ENCODE measurements at places on chromosomes 6 and 20.

GRCh38 chr20:20075032-20075431 is 22.7 kb downstream of the CFAP61 start:
- DNase-seq = no peak

- DNase-seq = no peak
Measured at GRCh38 chr6:14861491-14861943, 384.4 kb upstream of the JARID2 start.

GRCh38 chr6:115610696-115611095 is 450.0 kb downstream of the FRK start:
- no peak for DNase-seq

DNA sequence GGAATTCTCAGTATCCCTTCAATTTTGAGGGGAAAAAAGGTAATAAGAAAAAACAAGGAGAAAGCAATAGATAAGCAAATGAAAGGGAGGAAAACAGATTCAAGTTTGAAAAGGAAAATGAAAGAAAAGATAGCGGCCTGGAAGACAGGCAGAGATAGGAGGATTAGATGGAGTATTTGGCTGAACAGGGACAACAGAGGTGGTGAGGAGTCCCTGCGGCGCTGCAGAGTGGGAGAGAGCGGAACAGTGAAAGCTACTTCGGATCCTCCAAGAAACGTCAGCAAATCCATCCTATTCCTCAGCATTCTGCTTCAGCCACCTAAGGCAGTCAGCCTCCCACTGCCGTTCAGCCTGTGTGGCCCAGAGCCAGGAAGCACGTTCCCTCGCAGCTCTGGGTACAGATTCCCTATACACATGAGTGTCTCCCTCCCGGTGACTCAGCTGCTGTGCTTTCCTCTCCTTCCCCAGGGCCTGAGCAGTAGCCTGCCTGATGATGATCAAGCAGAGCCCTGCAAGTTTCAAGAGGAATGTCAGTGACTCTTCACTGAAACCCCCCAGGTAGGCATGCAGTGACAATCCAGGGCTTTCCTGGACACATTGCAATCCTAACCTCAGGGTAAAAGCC is 43.4 kb upstream of the CDYL start:
- DNase-seq = peak; percentile 3

GRCh38 chr20:24959591-24960301 is 10.7 kb downstream of the CST7 start:
- DNase-seq = no peak

- DNase-seq = no peak
Measured at GRCh38 chr6:113172531-113172966, 684.6 kb upstream of the MARCKS start.

DNA sequence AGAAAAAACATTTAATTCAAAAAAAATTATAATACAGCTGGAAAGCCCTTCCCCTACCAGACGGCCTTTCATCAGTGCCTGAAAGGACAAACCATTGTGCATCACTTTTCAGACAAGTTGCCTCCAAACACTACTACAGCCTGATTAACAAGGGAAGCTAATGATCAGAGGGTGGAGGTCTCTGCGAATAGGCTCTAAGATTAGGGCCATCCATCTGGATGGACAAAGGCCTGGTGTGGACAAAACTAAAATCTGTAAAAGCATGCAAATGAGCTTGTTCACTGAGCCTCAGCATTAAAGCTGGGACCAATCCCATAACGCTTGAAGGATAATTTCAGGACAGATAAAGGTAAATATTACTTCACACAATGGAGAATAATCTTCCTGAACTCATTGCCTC is 228.7 kb upstream of the PLN start:
- no peak for DNase-seq

- DNase-seq = no peak
Measured at GRCh38 chr6:135030056-135030473, 24.6 kb downstream of the HBS1L start.

DNA sequence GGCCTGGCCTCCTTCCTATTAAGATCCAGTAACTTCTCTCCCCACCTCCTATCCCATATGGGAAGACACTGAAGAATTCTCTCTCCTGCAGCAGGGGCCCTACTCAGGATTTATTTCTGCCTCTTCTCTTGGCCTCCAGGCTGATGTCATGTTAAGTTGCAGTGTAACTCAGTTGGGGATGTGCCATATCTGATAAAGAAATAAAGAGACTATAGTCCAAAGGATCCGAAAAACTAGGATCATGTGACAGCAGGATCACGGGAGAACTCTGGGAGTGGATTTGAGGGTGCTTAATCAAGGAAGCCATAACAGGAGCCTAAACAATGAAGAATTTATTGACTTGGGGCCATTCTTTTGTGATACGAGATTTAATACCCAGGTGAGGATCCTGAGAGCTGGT is 38.5 kb upstream of the TGM6 start:
- no peak for DNase-seq

- DNase-seq = peak; percentile 99
Measured at GRCh38 chr6:52503851-52504781, 72.7 kb downstream of the TRAM2 start.

DNA sequence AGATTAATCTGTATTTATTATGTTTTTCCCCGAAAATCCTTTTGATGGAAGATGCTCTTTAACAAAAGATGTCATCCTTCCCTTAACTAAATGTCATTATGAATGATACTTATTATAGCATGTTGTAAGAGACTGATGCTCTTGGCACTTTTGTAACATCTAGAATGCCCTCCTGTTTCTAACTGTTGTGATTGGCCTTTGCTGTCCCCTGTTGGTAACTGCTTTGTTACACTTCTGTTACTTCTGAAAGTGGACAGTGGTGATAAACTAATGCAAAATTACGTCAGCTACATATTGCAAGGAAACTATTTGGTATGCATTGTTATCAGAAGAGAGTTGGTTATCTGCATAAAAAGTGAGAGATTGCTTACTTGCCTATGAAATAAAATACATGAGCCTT is 5.8 kb downstream of the TTK start:
- no peak for DNase-seq

DNA sequence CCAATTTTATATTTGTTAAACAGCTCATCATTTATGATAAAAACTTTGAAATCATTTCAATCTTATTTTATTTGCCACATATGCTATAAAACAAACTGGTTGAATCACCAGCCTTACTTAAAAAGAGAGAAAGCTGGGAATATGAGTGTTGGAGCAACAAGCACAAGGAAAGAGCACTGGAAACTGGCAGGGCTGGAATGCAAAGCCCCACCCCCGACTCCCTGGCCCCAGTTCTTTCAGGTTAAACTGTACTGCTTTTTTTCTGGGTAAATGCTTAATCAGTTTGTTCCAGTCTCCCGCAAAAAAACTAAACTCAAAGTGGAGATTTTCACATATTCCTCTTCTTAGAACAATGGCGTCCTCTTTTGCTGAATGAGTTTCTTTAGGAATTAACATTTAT is 433.8 kb upstream of the NOX3 start:
- DNase-seq = no peak

GRCh38 chr20:17832236-17832915 is 132.6 kb downstream of the BANF2 start:
- no peak for DNase-seq

DNA sequence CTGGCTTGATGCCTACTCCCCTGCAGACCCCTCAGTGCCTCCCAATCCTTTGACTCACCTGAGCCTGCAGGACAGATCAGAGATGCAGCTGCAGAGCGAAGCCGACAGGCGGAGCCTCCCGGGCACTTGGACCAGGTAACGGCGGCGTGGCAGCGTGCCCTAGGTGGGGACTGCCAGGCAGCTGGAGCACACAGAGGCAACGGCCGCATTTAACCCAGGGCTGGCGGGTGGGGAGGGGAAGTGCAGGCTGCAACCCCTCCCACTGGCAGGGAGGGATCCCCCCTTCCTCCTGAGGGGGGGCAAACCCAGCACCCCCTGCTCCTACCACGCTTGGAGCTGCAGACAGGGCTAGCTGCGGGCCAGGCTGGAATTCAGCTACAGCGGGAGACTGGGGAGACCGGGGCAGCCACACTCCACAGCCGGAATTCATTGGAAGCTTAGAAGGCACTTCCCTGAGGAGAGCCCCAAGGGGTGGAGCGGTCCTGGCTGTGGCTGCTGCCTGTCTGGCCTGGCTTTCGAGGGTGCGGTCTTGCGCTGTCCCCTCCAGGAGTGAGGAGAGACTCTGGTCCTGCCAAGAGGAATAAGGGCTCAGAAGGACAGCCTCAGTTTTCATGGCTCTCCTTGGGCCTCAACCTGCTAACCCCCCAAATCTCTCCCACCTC is at the start of gene MATN4:
Gene MATN4, minus strand, starts transcription at position 183 of the 662 bp plus-strand sequence. CDS start 2,717 bp downstream, outside the sequence.
- DNase-seq = peak; percentile 11

- no peak for DNase-seq
Measured at GRCh38 chr20:1568163-1568490, 10.6 kb upstream of the SIRPD start.

DNA sequence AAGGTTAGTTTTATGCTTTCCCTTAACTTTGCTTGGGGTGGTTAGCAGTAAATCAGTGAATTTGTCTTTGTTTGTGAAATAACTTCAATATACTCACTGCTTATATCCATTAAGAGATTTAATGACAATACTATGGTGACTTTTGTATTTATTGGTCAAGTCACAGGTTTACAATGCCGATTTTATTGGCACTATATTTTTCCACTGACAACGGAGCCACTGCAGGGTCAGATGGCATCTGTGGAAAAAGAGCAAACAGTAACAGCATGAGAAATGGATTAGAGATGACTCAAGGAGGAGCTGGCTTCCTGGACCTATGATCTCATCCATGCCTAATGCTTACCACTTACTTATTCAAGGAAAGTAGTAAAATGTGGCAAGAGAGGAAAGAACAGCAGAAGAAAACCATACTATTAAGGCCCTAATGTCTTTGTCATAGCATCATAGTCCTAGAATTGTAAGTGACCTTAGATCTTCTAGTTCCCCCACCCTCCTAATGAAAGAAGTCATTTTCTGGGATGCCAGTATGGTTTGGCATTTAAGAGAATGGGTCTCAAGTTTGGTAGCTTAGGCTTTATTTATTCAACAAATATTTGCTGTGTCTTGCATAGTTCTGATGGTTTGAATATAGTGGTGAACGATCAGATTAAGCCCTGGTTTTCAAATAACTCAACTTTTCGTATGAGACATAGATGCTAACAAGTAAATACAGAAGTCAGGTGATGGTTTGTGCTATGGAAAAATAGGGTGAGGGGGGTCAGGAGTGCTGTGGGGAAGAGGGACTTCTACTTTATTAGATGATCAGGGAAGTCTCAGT is 18.5 kb downstream of the RNF144B start:
- DNase-seq = no peak

DNA sequence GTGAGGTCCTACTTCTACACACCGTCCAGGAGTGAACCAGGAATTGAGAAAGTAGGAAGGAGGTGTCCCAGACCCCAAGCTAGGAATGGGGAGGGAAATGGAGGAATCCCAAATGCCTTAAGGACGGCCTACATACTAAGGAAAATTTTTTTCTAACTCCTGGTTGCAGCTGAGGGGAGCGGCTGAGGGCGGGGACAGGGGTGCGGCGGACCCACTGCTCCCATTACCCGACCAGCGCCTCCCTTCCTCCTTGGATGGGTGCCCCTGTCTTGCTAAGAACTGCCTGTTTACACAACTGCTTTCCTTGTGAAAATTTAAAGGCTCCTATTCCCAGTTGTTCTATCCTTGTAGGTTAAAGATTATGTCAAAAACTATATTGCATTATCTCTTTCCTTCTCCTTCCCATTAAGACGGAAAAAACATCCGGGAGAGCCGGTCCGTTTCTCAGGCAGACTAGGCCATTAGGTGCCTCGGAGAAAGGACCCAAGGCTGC is 699 bp upstream of the HSPA1B start:
- no peak for DNase-seq

DNA sequence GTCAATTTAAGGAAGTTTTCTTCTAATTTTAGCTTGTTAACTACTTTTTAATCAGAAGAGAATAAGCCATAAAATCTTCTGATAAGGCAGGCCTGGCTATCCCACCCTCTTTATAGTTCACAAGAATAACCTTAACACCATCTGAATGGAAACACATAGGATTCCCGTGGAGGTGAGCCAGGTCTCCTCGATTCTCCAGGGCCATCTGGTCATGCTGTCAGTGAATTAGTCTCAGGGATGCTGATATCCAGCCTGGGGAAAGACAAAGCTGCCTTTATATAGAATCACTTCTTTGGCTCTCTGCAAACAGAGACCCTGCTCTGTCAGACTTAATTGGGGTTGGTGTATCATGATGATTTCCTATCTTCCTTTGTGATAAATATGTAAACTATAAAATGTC is 30.1 kb upstream of the TAGAP start:
- no peak for DNase-seq

DNA sequence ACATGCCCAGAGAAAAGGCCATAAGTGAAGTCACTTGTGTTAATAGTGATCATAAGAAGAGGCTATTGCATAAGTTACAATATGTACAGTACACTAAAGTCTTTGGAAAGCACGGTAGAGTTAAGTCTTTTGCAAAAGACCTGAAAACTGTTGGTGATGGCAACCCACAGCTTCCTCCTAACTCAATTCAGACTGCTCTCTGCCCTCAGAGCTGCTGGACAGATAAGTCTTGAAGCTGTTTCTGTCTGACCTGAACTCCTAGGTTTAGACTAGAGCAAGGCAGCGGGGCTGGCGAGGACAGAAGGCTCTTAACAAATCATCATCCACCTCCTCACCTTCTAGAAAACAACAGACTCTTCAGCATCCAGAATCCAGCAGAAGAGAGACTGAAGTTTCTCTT is 125.4 kb downstream of the CD24 start:
- no peak for DNase-seq

- no peak for DNase-seq
Measured at GRCh38 chr6:157323966-157324300, 614 bp upstream of the TMEM242 start.

DNA sequence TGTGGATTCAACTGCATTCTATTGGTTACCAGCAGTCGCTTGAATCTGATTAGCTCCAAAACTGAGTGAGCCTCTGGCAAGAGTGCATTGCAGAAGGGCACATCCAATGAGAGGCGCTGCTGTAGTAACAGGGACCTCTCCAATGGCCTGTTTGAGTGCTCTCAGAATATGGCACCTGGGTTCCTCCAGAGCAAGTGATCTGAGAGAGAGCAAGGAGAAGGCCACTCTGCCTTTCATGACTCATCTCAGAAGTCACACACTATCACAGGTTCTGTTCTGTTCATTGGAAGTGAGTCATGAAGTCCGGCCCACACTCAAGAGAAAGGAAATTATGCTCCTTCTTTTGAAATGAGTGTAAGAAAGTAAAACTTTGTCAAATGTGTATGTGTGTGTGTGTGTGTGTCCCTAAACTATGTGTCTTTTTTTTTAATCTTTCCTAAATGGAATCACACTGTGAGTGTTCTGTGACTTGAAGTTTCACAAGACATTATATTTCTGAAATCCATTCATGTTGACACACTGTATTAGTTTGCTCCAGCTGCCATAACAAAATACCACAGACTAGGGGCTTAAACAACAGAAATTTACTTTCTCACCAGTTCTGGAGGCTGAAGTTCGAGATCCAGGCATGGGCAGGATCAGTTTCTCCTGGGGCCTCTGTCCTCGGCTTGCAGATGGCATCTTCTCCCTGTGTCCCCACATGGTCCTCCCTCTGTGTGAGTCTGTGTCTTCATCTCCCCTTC is 138.3 kb upstream of the CDYL start:
- no peak for DNase-seq

GRCh38 chr6:3895805-3896204 is 46.6 kb downstream of the FAM50B start:
- no peak for DNase-seq

GRCh38 chr20:14478126-14478525 is 140.7 kb upstream of the FLRT3 start:
- DNase-seq = no peak

GRCh38 chr6:108995296-108995695 is 99.3 kb downstream of the SESN1 start:
- DNase-seq = no peak

GRCh38 chr20:61956396-61957342 is 109.0 kb downstream of the TAF4 start:
- DNase-seq = no peak
